Fibroblast of skin of back (primary cell): ENCODE measurements at places on chromosomes 4 and X.

DNA sequence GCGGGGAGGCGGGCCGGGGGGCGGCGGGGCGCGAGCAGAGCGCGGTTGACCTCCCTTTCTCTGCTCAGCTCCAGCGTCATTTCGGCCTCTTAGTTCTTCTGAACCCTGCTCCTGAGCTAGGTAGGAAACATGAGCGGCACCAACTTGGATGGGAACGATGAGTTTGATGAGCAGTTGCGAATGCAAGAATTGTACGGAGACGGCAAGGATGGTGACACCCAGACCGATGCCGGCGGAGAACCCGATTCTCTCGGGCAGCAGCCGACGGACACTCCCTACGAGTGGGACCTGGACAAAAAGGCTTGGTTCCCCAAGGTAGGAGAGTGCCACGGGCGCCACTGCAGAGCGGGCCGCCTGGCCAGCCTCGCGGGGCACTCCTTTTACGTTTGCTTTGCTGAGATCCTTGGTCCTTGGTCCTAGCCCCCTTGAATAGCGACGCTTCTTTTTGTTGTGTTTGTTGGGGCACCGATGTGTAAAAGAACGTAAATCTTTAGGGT is at the start of gene HTATSF1:
Gene HTATSF1 (plus strand): TSS at position 37 of the 497 bp plus-strand sequence. CDS start 93 bp downstream, at position 130.
- DNase-seq: no peak

- peak; percentile 35 for DNase-seq
Observed at GRCh38 chrX:136711147-136711546, 63.2 kb downstream of the CD40LG start.

GRCh38 chr4:133390198-133390855 is 241.2 kb downstream of the PCDH10 start:
- DNase-seq: no peak

- peak; percentile 72 for DNase-seq
Observed at GRCh38 chrX:72306851-72307645, 1.3 kb upstream of the CITED1 start.

DNA sequence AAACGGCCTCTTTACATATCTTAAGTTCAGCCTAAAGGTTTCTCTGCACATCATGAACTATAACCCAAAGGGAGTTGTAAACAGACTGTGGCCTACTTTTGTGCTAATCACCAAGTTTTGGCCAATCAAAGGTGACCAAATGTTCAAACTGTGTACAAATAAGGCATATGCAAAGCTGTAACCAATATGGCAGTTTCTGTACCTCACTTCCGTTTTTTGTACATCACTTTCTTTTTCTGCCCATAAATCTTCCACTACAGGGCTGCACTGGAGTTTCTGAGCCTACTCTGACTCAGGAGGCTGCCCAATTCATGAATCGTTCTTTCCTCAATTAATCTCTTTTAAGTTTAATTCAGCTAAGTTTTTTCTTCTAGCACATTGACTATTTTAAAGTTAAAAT is 318.7 kb downstream of the SLC7A11 start:
- DNase-seq: no peak

- DNase-seq: no peak
Observed at GRCh38 chr4:69032847-69033638, 63.2 kb upstream of the UGT2B7 start.

- no peak for DNase-seq
Observed at GRCh38 chrX:55240788-55241340, 20.7 kb downstream of the PAGE5 start.

DNA sequence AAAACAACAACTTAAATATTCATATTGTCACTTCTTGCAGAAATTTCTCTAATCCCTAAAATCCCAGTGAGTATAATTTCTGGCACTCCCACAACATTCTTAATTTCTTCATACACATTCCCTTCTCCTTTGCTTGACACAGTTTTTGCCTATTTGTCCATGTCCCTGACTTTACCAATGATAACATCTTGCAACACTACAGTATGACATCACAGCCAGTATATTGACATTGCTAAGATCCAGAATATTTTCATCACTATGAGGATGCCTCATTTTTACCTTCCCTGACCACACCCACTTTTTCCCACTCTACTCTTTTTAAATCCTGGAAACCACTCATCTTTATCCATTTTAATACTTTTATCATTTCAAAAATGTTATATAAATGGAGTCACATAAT is 292.3 kb upstream of the GK2 start:
- DNase-seq: no peak

- peak; percentile 48 for DNase-seq
Observed at GRCh38 chr4:82739287-82740190, 59.1 kb downstream of the SCD5 start.

DNA sequence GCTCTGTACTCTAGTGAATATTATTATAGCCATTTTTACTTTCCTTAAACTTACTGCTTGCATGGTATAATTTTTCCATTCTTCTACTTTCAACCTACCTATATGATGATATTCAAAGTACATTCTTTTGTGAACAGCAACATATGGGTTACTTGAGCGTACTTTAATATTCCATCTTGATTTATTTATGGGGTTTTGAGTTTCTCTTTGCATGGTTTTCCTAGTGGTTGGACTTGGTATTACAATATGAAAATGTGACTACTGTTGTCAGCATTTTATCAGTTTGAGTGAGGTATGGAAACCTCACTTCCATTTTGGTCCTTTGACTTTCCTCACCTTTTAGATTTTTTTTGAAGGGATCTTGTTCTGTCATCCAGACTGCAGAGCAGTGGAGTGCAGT is 35.9 kb downstream of the ADGRG4 start:
- DNase-seq: no peak

- DNase-seq: peak; percentile 93
Observed at GRCh38 chr4:38663801-38664705, at the start of gene KLF3. KLF3 (plus strand) TSS chr4:38664199; CDS start chr4:38680626, 16,427 bp downstream.

DNA sequence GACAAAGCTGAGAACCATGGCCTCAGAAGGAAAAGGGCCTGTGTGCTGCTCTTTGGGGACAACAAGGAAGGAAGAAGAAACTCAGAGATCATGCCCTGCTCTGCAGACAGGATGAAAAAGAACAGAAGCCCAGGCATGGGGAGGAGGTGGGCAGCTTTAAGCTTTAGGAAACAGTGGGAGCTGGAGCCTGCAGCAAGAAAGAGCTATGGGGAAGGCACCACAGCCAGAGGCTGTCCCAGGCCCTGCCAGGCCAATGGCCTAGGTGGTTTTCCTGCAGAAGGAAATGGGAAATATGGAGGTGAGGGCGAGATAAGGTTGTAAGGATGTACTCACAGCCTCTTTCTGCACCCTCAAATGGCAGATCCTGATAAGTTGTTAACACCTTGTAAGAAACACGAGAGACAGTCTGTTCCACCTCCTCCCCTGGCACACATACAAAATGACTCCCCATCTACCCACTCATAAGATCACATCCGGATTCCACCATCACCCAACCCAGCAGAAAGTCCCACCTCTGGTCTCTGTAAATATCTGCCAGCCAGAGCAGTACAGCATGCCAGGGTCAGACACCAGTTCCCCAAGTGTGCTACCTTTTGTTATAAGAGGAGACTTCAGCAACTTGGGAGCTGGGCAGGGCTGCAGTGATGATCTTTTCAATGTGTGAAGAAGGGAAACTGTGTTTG is 105.2 kb downstream of the RTL5 start:
- no peak for DNase-seq

DNA sequence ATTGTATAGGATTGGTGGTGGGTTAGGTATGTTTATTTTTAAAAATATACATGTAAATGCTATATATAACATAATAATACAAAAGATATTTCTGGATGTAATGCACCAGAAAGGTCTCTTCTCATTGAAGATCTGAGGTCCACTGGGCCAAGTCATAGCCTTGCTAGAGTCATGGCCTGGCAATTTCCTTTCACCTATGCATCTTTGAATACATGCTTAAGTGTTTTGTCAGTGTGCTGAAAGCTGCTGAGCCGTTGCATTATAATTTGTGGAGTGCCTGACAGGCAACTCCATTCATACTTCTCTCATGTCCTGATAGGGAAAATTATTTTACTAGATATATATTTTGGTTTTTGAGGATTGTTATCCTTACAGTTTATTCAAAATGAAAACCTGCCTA is 410.2 kb upstream of the CT83 start:
- DNase-seq: peak; percentile 7

- no peak for DNase-seq
Observed at GRCh38 chrX:69320116-69320515, 154.9 kb upstream of the PJA1 start.

DNA sequence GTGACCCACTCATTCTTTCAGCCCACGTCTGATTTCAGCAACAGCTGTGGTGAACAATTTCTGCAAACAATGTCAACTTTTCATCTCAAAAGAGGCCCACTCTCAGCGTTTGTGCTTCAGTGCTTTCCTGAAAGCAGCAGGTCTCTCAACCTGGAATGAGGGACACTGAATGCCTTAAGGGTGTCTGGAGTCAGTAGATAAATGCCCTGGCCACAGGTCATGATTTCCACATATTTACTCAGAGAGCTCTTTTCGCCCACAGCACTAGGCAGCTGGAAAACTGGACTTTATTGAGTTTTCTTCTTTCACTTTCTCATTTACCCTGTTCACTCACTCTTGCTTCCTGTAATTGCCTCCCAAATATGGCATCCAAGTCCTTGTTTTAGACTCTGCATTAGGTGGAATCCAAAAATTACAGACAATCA is 52.8 kb downstream of the NPFFR2 start:
- DNase-seq: no peak

DNA sequence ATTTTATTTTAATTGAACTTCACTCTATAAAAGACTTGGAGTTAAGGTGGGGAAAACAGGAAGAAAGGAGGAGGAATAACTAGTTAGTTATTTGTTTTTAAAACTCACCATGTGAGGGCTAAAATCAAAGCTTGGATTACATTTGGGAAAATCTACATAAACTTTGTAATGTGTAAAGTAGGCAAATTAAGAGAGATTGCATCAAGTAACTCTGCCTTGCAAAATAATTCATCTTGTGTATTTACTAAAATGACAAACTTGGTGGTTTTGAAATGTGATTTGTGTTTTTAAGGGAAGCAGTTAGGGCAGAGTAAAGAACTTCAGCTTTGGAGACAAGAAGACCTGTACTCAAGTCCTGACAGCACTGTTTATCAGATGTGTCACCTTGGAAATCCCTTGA is 43.3 kb upstream of the RASSF6 start:
- DNase-seq: no peak

DNA sequence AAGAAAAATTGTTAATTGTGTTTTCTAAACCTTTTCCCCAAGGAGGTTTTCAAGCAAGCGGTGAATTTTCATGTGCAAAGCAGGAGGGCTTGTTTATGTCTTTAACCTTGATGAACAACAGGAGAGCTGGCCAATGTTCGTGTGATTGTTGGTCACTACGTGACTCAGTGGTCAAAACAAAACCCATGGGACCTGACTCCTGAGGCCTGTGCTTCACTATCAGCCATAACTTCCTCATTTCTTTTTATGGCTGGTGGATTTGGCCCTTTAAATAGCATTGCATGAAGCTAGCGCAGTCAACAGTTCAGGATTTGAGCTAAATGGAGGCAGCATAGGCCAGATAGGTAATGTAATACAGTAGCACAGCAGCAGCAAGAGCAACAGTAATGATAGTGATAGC is 80.5 kb downstream of the MID1IP1 start:
- DNase-seq: no peak

DNA sequence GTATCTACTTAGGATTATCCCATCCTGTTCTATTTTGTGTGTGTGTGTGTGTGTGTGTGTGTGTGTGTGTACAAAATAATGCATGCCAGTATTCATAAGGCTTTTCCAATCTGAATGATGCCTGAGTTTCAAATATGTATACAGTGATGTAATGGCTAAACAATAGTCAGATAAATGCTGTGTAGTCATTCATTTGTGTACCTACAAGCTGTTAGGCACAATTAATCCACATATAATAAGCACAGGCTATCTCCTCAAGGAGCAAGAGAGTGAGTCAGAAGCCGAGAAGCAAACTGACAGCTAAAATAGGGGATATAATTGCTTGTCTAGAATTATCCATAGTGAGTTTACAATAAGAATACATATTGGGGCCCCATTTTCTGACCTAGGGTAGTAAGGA is 15.7 kb downstream of the DMD start:
- no peak for DNase-seq

DNA sequence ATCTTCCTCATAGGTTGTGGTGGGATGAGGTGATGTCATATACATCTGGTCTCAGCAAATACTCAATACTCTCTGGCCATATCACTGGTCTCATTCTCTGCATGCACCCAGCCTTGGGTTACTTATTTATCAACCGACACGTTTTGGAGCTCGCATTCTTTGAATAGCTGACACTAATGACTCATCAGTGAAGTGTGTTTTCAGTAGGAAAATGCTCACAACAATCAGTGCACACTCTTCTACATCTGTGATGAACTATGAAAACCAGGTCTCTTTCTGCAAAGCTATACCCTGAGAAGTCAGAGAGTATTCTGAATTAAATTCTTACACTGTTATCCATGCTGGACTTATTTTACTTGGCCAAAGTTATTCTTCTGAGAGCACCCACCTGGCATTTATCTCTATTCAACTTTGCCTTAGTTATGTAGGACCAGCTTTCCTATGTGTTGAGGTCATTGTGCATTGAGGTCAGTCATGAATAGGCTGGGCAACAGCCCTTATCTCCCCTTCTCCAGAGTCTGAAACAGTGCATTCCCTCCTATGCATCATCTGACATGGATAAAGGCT is 58.7 kb upstream of the DHX15 start:
- peak; percentile 83 for DNase-seq

- DNase-seq: no peak
Observed at GRCh38 chrX:9291629-9292028, 173.2 kb upstream of the TBL1X start.

DNA sequence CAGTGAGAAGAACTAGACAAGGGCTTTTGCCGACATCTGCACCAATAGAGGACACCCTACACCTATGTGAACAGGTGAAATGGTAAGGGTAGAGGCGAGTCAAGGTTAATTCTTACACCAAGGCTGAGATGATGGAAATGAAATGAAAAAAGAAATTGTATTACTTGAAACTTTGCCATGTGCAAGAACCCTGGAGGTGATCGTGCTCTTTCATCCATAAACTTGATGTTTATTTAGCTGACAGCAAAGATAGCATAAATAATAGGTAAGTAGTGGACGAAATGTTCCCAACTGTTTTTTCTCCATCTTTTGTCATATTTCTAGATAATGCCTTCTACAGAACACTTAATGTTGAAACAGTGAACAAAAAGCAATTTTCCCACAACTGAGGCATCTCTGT is 162.5 kb downstream of the BANK1 start:
- DNase-seq: no peak

- DNase-seq: peak; percentile 95
Observed at GRCh38 chr4:150280081-150280895, 202.0 kb downstream of the DCLK2 start.

DNA sequence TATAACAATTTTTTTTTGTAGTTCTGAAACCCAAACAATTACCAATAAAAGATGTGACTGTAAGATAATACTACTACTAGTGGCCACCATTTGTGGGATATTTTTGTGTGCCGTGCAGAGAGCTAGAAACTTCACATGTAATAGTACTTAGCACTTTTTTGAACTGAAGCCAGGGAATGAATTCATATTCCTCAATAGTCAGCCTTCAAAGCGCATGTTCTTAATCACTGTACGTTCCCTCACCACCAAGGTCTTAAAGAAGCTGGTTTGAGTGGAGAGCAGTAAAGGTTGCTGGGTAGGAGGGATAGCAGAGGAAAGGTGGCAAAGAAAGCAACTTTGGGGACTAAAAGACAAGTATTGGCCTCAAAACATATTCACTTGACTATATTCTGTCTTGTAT is 9.6 kb upstream of the RUFY3 start:
- DNase-seq: no peak
